T-cell (primary cell): ENCODE measurements at places on chromosomes 2 and 18.
A peak's percentile ranks its signal among the peaks of the same experiment; 100 is the strongest.

- DNase-seq: no peak
Measured at GRCh38 chr2:82511894-82512293, 1947.2 kb downstream of the SUCLG1 start.

- DNase-seq: no peak
Measured at GRCh38 chr2:210363261-210363660, 48.3 kb upstream of the MYL1 start.

DNA sequence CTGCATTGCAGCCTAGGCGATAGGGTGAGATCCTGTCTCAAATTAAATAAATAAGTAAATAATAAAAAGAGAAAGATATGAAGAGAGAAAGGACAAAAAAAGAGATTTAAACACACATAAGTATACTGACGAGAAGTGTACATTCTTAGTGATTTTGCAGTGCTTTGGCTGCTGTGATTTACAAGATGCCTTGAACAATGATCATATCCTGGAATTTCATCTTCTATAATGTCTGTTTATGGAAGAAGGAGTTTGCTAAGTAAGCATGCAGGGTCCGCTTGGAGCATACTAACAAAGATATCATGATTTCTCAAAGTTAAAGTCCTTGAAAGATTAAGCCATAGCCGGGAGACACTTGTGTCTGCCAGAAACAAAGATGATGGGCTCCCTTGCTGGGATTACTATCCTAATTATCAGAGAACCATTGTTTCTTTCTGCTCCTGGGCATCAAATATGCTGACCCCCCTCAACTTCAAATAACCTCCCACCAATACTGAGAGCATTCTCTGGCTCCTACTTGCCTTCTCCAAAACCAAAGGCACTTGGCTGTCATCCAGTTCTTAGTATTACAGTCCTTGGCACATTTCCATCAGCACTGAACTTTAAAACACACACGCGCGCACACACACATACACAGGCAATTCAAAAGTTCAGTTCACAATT, 47.5 kb upstream of the STAM2 start:
- DNase-seq: no peak

GRCh38 chr2:160224060-160224459, 24.0 kb upstream of the ITGB6 start:
- DNase-seq: no peak

DNA sequence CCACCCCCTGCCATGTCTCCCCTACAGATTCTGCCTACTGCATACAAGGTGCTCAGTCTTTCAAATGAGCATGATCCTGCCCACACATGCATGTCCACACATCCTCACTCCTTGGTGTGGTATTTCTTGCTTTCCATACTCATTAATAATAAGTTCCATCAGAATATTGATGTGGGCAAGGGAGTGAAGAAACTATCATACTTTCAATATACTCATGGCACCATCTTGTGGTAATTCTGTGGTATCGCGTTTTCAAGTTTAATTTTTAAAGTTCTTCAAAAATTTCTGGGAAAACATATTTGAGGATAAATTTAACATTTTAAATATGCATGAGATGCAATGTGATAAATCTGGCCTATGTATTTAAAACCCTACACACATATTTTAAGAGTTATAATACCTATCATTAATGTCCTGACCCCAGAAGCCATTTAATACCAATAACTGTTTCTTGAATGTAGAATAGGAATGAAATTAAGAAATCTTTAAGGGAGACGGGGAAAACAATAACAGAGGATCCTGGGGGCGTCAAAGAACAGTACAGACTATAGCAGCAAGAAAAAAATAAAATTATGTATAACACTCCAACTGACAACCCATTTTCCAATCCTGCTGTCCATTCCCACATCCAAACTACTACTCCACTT, 110.1 kb downstream of the ZNF385B start:
- no peak for DNase-seq

DNA sequence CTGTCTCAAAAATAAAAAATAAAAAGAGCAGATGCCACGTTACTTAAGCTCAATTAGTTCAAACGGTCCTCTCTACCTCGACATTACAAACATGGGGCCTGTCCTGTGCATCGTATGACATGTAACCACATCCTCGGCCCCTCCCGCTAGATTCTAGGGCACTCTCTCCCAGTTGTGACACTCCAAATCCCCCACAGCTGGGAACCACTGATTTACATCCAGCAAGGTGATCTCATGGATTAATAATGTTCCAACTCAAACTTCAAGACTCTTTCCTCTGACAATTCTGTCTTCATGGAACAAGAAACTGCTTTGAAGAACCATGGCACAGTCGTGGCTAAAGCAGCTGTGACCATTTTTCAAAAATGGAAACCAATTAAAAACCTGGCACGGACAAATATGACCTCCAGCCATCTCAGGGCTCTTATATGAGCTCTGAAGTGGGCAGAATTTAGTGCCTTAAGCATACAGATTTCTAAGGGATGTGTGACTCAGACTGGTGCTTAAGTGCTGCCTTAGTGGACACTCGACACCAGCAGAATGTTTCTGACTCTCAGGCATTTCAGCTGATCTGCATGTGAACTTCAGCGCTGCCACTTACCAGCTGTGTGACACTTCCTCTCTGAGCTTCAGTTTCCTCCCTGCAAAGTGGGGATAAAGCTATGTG, 31.7 kb upstream of the ASAP2 start:
- no peak for DNase-seq

- no peak for DNase-seq
Measured at GRCh38 chr2:29747786-29748470, 173.5 kb downstream of the ALK start.

DNA sequence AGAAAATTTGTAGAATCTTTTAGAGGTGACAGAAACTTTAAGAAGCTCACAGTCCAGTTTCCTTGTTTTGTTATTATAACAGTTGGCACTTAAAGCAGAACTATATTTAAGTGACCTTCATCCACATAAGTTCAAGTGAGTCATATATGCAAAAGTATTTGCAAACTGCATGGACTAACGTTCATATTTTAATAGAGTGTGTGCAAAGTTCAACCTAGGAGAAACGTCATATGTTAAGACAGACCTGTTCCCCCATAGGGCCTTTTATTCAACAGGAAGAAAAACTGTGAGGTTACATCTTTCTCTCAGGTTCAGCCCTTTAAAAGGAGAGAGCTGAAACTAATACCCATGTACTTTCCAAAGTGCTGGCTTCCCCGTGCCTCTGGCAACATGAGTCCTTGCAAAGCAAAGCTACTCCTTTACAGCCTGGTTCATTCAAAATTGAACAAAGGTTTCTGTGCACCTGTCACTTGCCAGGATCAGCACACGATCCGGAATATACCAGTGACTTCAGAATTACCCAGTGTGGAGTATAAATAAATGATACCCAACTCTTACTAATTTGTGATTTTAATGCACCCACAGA, 280.0 kb upstream of the RAB12 start:
- DNase-seq: no peak

DNA sequence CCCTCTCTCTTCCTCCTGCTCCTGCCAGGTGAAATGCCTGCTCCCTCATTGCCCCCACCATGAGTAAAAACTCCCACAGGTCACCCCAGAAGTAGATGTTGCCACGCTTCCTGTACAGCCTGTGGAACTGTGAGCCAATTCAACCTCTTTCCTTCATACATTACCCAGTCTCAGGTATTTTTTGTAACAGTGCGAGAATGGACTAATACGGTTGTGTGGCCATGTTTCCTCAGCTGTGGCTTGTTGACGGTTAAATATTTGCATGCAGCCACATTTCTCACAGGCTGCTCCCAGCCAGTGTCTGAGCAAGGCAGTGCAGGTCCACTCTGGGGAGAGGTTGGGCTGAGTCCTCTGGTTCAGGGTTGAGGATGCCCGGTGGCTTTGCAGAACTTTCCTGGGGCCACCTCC, 27.8 kb upstream of the COPS8 start:
- DNase-seq: no peak

- DNase-seq: no peak
Measured at GRCh38 chr2:71562518-71562917, 109.2 kb downstream of the DYSF start.

GRCh38 chr18:6961331-6961730, 156.3 kb downstream of the LAMA1 start:
- DNase-seq: no peak

GRCh38 chr2:40773291-40773690, 321.4 kb upstream of the SLC8A1 start:
- no peak for DNase-seq

GRCh38 chr2:47867205-47867604, 39.1 kb downstream of the FBXO11 start:
- no peak for DNase-seq

- no peak for DNase-seq
Measured at GRCh38 chr2:9373047-9373446, 50.3 kb downstream of the ITGB1BP1 start.

- no peak for DNase-seq
Measured at GRCh38 chr2:29079887-29080286, 5.6 kb upstream of the PCARE start.

DNA sequence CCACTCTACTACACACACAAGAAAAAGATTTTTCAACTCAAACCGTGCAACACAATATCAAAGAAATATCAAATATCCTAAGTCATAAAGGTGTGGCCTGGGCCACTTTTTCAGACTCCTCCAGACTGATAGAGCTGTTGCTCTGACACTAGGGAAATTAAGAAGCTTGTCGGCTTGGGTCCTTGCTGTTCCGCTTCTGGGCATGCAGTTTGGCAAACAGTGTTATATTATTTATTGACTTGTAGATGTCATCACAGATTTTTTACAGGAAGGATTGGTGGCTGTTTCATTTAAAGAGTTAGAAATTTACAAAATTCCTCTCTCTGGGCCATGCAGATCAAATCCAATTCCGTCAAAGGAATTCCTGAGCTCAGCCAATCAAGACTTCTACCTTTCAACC, 98.3 kb upstream of the MSH2 start:
- no peak for DNase-seq

GRCh38 chr2:25104736-25105135, 62.9 kb downstream of the EFR3B start:
- DNase-seq: no peak

GRCh38 chr18:43482600-43482999, 205.3 kb upstream of the SYT4 start:
- DNase-seq: no peak

- peak; percentile 40 for DNase-seq
Measured at GRCh38 chr2:190947711-190948251, 66.2 kb downstream of the STAT1 start.

DNA sequence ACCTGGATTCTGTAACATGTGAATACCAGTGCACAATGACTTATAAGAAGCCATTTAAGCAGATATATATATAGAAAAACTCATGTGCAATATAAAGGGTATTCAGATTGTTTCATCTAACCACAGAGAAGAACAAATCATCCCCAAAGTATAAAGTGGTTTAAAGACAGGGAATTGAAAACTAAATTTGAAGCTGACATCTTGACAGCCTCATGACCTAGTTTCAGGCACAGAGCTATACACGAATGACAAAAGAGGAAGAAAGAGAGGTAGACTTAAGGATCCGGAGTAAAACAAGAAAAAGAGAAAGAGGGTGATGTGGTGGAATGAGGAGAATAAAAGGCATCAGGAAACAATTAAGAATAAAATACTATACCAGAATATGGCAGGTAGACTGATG, 194.5 kb downstream of the EPHA4 start:
- no peak for DNase-seq

DNA sequence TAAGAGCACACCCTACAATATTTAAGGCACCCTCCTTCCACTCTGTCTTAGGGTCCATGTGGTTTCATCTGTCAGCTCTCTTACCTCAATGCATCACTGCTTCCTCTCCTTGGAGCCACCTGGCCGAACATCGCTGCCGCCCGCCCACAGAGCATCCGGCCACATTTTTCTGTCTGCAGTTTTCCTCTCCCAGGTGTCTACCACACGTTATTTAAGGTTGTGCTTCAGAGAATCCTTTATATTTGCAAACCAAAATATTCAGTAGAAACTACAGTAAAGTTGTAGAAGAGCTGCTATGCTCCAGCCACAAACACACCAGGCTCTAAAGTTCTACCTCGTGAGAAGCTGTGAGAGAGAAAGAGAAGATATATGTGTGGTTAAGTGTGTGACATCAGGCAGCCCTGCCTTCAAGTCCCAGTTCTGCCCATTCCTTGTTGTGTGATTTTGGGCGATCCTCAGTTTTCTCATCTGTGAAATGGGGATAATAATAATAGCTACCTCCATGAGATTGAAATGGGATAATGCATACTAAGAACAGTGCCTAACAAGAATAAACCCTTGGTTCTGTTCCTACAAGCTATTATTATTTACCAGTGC, 4.9 kb upstream of the STK17B start:
- DNase-seq: peak; percentile 91

DNA sequence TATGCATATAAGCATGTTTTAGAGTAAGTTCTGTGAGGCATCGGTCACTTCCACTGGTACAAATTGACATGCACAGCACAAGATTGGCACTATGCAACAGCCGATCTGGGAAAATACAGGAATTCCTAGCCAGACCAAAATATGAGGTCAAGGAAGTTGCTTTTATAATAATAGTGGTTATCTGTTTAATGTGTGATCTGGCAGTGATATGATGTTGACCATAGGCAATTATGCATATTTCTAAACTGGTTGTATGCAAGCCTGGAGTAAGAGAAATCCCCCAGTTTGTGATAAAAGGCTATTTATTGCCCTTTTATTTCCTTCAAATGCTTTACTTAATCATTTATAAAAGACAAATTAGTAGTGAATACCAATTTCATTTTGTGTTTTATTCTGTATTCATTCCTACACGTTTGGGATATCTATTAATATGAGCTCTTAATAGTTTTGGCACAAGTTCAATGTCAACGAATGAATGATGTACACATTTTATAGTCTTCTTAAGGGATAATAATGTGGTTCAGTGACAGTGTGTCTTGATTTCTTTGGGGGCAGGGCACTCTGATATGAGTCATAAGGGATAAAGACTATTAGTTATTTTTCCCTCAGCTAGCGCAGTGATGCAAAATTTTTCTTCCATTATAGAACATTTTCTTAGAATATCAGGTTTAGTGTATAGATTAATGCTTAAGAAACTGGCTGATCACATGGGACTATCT, 34.7 kb upstream of the ZEB2 start:
- no peak for DNase-seq

DNA sequence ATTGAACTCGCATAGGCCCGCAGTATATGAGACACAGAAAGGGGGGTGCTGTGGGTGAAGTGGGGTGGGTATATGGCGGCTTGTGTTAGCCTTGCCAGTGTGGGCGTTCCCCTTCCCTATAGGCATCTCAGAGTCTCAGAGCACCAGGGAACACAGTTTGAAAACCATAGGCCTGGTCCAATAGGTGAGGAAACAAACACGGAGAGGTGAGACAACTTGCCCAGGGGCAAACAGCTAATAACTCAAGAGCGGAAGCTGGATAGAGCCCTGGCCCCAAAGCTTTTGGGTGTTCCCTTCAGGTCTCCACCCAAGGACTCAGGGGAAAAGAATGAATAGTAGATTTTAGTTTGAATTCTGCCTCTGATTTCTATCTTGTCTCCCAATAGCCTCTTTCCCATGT, 7.9 kb downstream of the LIPG start:
- DNase-seq: no peak

- DNase-seq: no peak
Measured at GRCh38 chr2:241217320-241218031, 29.0 kb downstream of the ANO7 start.

DNA sequence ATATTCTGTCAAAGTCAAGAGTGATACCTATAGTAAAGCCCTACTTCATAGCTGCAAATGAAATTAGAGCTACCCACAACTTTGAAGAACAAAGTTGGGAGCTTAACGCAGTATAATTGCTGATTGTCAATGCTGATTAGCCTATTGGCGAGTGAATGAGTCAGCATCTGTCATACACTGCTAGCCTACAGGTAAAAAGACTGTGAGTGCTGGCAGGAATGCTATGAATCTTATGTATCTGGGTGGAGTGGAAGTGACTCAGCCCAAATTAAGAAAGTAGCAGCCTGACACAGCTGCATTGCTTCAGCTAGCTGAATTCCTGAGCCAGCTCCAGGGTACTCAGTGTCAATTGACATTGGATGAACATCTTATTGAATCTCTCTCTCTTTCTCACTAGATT, 179.4 kb upstream of the DCC start:
- DNase-seq: no peak
